ENCODE measurements at places on chromosomes 5 and 9.

DNA sequence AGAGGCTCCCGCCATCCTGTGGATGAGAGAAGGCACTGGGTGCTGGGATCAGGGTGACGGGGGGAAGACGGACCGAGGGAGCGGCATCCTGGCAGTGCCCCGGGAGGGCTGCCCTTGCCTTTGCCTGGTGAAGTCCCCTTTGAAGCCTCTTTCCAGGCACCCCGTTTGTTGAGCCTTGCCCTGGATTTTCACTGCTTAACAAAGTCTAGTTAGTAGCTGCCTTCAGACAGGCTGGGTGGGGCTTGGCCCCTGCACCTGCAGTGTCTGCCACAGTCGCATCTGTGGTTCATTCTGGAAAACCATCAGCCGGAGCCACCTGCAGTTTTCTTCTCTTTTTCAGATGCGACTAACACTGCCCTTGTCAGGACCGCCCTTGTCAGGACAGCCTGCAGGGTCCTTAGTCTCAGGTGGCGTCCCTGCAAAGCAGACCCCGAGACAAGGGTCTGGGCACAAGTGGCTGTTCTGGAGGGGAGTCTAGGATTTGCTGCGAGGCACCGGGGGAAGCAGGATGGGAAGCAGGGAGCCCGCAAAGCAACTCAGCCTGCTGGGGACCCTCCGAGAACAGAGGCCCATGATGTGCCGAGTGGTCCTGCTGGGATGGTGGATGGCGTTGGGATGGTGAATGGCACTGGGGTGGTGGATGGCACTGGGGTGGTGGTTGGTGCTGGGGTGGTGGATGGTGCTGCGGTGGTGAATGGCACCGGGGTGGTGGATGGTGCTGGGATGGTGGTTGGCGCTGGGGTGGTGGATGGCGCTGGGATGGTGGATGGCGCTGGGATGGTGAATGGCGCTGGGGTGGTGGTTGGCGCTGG, 147.9 kb upstream of the COL5A1 start:
- DNase-seq: no peak

DNA sequence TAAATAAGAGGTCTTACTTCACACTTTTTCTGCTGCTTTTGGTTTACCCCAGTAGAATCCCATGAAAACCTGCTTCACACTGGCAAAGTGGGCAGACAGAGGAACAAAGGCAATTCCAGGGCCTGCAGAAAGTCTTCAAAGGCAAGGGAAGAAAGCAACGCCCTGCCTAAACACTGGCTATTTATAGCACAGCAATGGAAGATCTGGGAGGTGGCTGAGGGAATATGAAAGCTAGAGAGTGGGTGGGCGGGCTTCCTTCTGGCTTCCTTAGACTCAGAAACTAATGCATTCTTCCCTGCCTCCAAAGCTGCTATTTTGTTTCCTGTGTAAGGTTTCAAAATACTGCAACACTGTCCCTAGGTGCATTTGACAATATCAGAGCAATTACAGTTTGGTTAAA, 46.8 kb downstream of the ELAVL2 start:
- DNase-seq: no peak

GRCh38 chr5:146646441-146646840, 130.5 kb upstream of the GPR151 start:
- no peak for DNase-seq

GRCh38 chr5:76341651-76342334, 61.3 kb upstream of the IQGAP2 start:
- no peak for DNase-seq

DNA sequence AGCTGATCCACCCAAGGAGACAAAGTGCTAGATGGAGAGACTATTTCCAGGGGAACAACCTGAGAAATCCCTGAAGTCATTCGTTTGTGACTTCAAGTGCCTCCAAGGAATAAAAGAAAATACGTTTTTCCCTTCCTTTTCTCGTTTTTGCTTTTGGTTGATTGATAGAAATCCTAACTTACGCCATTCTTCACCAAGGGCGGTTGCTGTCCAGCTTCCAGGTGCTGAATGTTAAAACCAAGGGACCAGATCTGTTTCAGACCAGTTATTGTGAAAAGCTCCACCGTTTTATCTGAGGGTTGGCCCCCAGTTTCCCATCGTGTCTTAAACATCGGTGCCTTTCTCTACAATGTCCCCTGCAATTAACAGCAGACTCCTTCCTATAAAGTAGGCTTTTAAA, 600.7 kb upstream of the SGCD start:
- no peak for DNase-seq

GRCh38 chr5:119131530-119132304, 60.8 kb downstream of the DMXL1 start:
- DNase-seq: no peak

DNA sequence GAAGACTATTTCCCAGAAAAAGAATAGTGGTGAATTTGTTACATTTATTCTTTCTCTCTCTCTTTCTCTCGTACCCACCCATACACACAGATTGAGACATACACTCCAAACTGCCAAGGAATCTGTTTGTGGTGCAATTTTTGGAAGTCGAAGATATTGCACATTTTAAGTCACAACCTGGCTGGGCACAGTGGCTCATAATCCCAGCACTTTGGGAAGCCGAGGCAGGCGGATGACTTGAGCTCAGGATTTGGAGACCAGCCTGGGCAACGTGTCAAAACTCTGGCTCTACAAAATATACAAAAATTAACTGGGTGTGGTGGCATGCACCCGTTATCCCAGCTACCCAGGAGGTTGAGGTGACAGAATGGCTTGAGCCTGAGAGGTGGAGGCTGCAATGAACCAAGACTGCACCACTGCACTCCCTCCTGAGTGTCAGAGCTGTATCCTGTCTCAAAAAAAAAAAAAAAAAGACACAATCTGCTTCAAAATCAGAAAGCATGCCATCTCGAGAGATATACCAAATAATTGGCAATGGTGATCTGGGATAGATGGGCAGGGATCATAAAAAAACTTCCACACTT, 19.2 kb upstream of the PLIN2 start:
- no peak for DNase-seq

GRCh38 chr9:20508242-20508641, 114.1 kb downstream of the MLLT3 start:
- peak; percentile 48 for DNase-seq

- no peak for DNase-seq
These were observed 105.2 kb downstream of the RFK start for GRCh38 chr9:76289042-76289441.

- DNase-seq: no peak
These were observed at the start of gene LCN12 for GRCh38 chr9:136951541-136952320. LCN12 (plus strand) TSS chr9:136952273; CDS start chr9:136952328, 55 bp downstream.

- DNase-seq: no peak
These were observed 2.0 kb downstream of the PDLIM7 start for GRCh38 chr5:177495243-177496060.

GRCh38 chr5:68759593-68759992, 334.2 kb upstream of the SLC30A5 start:
- no peak for DNase-seq

- DNase-seq: peak; percentile 71
These were observed at the start of gene ARID3C for GRCh38 chr9:34628656-34629490. ARID3C (minus strand) TSS chr9:34629066; CDS start chr9:34628014, 1,052 bp downstream.

DNA sequence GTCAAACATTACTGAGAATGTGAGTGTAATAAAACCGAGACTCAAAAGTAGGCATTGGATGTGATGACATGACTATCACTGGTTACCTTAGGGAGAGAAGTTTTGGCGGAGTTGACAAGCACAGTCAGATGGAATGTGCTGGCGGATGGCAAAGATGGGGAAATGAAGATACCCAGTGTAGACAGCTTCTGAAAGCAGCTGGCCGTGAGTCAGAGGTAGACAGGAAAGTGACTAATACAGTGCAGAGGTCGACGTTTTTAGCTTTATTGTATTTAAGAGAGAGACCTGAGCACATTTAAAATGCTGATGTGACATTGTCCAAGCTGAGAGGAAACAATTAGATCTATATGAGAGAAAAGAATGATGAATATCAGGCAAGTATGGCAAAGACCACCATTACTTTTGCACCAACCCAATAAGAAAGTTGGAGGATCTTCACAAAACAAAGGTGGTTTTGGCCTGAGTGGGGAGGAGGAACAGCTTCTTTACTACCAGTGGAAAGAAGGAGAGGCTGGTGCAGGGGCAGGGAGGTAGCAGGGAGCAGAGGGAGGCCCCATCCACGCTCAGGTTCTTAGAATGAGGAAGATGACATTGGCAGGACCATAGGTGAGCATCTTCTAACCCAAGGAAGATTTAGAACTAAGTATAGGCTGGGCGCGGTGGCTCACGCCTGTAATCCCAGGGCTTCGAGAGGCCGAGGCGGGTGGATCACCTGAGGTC, 36.7 kb upstream of the KCNIP1 start:
- no peak for DNase-seq

- DNase-seq: no peak
These were observed 30.6 kb upstream of the GARNL3 start for GRCh38 chr9:127233989-127234388.

- no peak for DNase-seq
These were observed 593 bp downstream of the TIGD6 start for GRCh38 chr5:149999866-150000255.

DNA sequence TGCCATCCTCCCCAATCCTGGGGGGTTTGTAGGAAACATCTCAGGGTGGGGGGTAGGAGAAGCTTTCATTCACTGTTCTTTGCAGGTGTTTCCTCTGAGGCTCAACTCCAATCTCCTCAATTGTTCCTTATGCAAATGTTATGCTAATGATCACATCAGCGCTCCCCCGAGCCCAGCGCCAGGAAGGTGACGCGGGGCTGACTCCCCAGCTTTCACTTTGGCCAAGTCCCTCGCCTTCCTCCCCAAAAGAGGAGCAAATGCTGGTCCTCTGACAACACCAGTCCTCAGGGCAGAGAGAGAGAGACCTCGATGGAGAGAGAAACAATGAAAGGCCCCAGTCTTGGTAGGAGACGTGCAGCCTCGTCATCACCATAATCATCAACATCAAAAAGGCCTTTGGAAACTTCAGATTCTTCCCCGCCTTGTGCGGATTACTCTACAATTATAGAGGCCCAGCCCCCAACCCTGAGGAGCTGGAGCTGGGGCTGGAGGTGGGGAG, 39.1 kb downstream of the PCDH1 start:
- DNase-seq: no peak

DNA sequence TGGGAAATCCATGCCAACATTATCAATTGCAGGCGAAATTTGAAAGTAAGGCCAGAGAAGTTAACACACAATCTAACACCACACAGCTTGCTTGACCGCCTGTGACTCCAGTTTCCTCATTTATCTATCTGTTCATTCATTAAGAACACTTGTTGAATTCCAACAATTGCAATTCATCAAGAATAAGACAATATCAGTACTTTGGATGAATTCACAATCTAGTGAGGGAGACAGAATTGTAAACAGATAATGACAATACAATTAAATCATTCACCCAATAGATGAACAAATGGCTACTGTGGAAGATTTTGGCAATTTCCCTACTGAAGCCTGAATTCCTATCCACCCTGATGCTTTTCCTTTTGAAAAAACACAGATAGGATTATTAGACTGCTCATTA, 181.6 kb downstream of the TRIM36 start:
- DNase-seq: no peak

- DNase-seq: no peak
These were observed 47.3 kb upstream of the PRRC2B start for GRCh38 chr9:131346559-131346958.

- no peak for DNase-seq
These were observed 319.3 kb upstream of the ZNF608 start for GRCh38 chr5:125065741-125066140.

DNA sequence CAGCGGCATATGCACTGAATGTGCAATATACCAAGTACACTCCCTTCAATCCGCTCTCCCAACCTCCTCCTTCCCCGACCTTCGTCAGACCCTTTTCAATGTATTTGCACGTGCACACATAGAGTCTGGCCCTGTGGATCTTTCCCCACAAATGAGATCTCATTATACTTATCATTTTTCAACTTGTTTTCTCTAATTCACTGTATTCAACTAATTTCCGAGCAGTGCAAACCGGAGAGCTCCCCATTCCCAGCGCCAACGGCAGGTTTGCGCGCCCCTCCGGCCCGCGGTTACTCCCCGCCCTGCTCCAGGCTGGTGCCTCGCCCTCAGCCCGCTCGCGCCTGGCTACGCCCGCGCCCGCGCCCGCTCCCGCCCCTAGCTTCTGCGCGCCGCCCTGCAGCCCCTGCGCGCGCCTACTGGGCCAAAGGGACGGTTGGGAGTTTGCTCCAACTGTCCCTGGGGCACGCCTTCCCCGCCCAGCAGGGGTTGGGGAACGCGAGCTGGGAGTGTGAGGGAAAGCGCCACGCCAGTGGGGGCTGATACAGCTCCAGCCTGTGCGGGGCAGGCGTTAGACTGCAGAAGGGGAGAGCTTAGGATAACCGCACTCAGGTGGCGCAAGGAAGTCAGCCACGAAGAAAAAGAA, 3.3 kb upstream of the CDC20B start:
- DNase-seq: peak; percentile 29

DNA sequence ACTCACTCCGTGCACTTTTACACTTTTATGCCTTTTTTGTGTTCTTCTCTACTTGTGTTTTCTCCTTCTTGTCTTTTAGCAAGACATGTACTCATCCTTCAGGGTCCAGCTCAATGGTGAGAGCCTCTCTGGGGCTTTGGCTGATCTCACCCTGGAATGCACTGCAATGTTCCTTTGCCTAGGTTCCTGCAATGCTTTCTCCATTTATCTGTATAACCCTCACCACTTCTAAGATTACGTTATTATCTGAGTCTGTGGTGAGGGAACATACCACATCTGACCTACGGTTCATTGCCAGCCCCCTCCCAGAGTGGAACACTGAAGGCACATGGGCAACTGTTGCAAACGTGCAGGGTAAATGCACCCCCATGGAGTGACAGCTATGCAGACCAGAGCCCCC, 47.3 kb downstream of the KCNIP1 start:
- no peak for DNase-seq

- no peak for DNase-seq
These were observed 3.7 kb downstream of the SMIM23 start for GRCh38 chr5:171789353-171789752.

GRCh38 chr5:110651507-110651906, 75.0 kb downstream of the TMEM232 start:
- no peak for DNase-seq

DNA sequence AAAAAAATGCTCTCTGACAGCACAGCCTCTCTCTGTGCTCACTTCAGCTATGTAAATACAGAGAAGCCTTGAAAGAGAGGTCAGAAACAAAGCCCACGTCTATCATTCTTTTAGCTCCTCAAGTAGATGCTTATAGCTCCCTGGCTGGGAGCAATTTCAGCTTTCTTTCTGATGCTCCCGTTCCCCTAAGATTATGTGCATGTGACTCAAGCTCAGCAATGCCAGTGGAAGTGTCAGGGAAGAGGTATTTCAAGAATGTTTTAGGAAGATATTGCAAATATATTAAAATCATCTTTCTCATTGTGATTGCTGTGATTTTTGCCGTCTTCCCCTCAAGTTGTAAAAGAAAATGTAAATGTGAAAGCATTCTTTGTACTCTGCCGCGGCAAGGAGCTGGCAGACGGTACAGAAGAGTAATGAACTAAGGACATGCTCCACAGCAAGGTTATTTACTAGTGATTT, 1353.7 kb upstream of the ACO1 start:
- DNase-seq: no peak

DNA sequence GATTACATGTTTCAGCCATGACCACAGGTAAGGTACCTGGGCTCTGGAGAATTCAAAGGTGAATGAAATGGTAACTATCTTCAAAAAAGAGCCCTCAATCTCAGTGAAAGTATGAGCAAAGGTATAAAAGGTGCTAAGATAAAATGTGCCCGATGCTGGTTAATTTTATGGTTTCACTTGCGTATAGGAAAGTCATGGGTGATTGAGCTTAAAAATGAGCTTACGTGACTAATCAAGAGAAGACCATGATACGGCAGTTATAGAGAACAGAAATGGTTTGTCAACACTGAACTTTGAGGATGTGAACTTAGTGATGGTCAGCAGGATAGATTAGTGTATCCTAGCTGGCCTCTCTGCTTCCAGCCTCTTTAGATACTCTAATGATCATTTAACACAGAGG, 320.1 kb downstream of the DEPDC1B start:
- no peak for DNase-seq
